BJ (cell line): ENCODE measurements at places on chromosomes 7 and 10.

DNA sequence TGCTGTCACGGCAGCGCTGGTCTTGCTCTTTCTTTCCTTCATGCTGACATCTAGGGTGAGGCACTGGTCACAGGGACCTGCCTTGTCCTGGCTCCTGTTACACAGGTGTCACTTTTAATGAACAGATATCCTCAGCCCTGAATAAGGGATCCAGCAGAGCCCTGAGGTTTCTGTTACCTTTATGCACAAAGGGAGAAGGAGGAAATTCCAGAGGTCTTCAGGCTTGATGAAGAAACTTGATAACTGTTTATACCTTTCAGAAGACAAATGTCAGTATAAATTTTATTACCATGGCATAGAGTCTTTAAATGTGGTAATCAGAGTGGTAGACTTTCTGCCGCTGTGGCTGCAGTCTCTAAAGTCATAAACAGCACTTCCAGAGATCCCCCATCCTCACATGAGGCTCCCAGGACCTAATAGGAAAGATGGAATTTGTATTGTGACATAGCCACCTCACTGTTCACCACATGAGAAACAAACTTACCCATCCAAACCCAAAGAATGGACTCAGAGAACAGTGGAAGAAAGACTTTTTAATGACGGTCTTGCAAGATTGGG lies 2.7 kb downstream of the LRRC27 start:
- no peak for DNase-seq

DNA sequence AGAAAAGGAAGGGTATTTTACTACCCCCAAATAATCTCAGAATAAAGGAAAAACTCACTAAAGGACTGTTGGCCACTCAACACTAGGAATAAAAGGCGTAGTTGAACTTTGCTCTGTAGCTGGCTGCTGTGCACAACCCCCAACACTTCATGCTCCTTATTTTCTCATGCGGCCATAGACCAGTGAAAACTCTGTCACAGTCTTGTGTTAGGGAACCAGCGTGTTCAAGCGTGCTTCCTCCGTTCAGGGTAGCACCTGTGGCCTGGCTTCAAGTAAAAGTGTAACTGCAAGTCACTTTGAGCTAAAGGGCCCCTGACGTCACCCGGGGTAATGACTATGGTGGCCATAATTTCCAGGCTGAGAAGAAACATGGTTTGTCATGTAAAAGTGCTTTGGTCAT lies 27.0 kb downstream of the BLNK start:
- DNase-seq, result no peak

GRCh38 chr7:155721056-155721455 lies 76.6 kb downstream of the RBM33 start:
- DNase-seq, result no peak

GRCh38 chr10:58942724-58943123 lies 233.7 kb upstream of the PHYHIPL start:
- no peak for DNase-seq
